ENCODE measurements at places on chromosomes 4 and X. TPM values are rescaled to one million over a fixed set of nuclear protein-coding genes. Genes with fewer than 3 reads are reported as not detected.

MAGEE1 gene
- total RNA-seq, result 7.2 TPM

CXorf65 gene
- total RNA-seq, result not detected

HSFX3 gene
- total RNA-seq, result not detected

XG gene
- total RNA-seq, result 0.76 TPM

NALF2 gene
- total RNA-seq, result not detected

NWD2 gene
- not detected for total RNA-seq

TLR10 gene
- 2.0 TPM for total RNA-seq

TRAM1L1 gene
- total RNA-seq, result not detected

IQCM gene
- total RNA-seq, result not detected

GASK1B gene
- 54.7 TPM for total RNA-seq

PCYT1B gene
- total RNA-seq, result 2.0 TPM

AWAT2 gene
- total RNA-seq, result not detected

DDIT4L gene
- total RNA-seq, result 1.4 TPM

DNA sequence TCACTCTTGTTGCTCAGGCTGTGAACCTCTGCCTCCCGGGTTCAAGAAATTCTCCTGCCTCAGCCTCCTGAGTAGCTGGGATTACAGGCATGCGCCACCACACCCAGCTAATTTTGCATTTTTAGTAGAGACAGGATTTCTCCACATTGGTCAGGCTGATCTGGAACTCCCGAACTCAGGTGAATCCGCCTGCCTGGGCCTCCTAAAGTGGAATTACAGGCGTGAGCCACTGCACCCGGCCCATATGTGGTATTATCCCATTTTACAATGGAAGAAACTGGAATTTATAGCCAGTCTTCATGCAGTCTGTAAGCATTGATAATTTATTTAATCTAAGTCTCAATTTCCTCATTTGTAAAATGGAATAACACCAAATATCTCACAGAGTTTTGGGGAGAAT, 161.8 kb downstream of the GABRB1 start:
- H3K27ac ChIP-seq, result no peak overlapping the region
- no peaks in the 10 kb centered on the region for H3K36me3 ChIP-seq
- no peaks in the 10 kb centered on the region for H3K27me3 ChIP-seq
- DNase-seq, result no peak

DNA sequence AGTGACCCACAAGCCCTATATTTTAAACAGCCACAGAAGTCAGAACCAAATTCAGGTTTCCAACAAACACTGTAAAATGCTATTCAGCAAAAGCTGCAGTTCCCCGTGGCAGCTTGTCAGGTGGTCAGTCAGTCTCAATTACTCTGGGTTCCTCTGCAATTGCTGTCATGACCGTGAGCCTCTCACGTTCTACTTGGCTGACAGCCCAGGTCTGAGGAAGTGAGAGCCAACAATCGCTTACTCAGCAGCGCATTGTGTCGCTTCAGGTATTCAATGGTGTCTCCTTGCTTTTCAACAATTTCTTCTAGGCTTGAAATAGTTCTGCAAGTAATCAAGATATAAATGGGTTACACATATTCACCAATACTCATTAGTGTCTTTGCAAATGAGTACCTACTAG, 25.8 kb downstream of the TRIM75 start:
- H3K4me3 ChIP-seq, result no peak overlapping the region
- no peaks in the 10 kb centered on the region for H3K4me1 ChIP-seq
- DNase-seq, result no peak
- no peak overlapping the region for H3K27ac ChIP-seq

DNA sequence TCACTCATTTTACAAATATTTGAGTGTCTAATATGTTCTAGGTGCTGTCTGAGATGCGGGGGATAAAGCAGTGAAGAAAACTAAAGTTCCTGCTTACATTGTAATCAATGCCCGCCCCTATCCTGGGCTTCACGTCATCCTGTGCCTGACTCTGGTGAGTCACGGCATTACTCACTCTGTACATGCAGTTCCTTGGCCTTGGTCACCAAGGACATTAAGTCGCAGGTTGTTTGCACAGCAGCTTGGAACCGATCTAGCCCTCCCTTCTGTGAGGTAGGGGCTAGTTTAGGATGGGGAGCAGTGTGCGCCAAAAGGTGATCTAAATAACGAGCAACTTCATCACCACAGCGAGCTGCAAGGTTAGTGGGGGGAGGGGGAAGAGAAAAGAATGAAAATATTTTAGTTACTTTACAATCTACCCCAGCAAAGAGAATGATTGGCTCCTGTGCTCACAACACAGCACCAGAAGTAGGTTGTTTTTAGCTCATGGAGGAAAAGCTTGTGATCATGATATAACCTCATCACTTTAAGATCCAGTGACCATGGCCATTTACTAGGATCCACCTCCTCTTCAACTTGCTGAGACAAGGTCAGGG, 48.0 kb upstream of the HDAC8 start:
- H3K4me3 ChIP-seq, result no peak overlapping the region
- H3K4me1 ChIP-seq, result no peaks in the 10 kb centered on the region
- peak overlapping the region; percentile 66 for H3K27ac ChIP-seq

- H3K36me3 ChIP-seq, result no peaks in the 10 kb centered on the region
- H3K27me3 ChIP-seq, result no peaks in the 10 kb centered on the region
- DNase-seq, result no peak
- H3K4me1 ChIP-seq, result no peaks in the 10 kb centered on the region
- H3K27ac ChIP-seq, result no peak overlapping the region
These were observed 32.2 kb downstream of the FNIP2 start for GRCh38 chr4:158801066-158801465.

- no peaks in the 10 kb centered on the region for H3K36me3 ChIP-seq
- H3K4me3 ChIP-seq, result no peak overlapping the region
- H3K4me1 ChIP-seq, result no peaks in the 10 kb centered on the region
- no peak for DNase-seq
These were observed 245.2 kb upstream of the CENPE start for GRCh38 chr4:103443324-103443723.

- H3K36me3 ChIP-seq, result no peaks in the 10 kb centered on the region
- H3K4me3 ChIP-seq, result no peak overlapping the region
- no peaks in the 10 kb centered on the region for H3K4me1 ChIP-seq
These were observed 59.3 kb downstream of the AFM start for GRCh38 chr4:73540826-73541225.

- no peaks in the 10 kb centered on the region for H3K27me3 ChIP-seq
- no peak overlapping the region for H3K4me3 ChIP-seq
- no peaks in the 10 kb centered on the region for H3K4me1 ChIP-seq
- H3K27ac ChIP-seq, result no peak overlapping the region
- DNase-seq, result no peak
These were observed 23.9 kb upstream of the RNF212 start for GRCh38 chr4:1137063-1137776.

DNA sequence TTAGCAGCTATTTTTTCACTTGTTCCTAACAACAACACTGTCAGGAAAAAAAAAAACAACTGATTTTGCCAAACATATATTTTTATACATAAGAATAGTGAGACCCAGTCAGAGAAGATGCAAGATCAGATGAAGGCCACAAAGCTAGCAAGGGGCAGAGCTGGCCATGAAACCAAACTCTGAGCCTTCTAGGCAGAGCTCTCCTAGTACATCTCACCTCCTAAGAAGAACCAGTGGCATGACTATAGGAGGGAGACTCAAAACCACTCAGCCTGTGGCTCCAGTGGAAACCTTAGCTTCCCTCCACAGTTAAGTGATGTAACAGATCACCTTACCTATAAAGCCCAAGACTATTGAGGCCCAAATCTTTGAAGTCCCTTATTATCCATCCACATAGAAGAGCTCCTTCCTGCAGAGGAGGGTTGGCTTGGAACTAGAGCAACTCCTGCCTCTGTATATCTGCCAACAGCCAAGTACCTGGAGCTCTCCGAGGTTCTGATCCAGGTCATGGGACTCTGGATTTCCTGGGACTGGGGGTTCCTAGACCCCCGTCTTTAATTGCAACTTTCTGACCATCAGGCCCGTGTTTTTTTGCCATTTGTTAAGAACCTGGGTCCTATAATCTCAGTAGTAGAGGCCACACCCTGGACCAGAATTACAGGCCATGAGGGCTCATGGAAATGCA, 136.5 kb downstream of the SH3KBP1 start:
- H3K27me3 ChIP-seq, result no peaks in the 10 kb centered on the region
- DNase-seq, result no peak
- no peaks in the 10 kb centered on the region for H3K4me1 ChIP-seq
- H3K4me3 ChIP-seq, result no peak overlapping the region
- no peak overlapping the region for H3K27ac ChIP-seq

- H3K27me3 ChIP-seq, result no peaks in the 10 kb centered on the region
- no peak overlapping the region for H3K27ac ChIP-seq
- no peak for DNase-seq
- no peaks in the 10 kb centered on the region for H3K4me1 ChIP-seq
These were observed 965.9 kb upstream of the DIAPH2 start for GRCh38 chrX:95718746-95719145.

GRCh38 chr4:137393044-137393443, 139.2 kb downstream of the PCDH18 start:
- H3K4me1 ChIP-seq, result no peaks in the 10 kb centered on the region
- DNase-seq, result no peak
- H3K36me3 ChIP-seq, result no peaks in the 10 kb centered on the region
- H3K27ac ChIP-seq, result peak overlapping the region; percentile 17
- H3K27me3 ChIP-seq, result no peaks in the 10 kb centered on the region
- no peak overlapping the region for H3K4me3 ChIP-seq

GRCh38 chr4:19026281-19026680, 1004.7 kb upstream of the LCORL start:
- H3K27me3 ChIP-seq, result no peaks in the 10 kb centered on the region
- H3K4me3 ChIP-seq, result no peak overlapping the region
- H3K27ac ChIP-seq, result no peak overlapping the region
- H3K36me3 ChIP-seq, result no peaks in the 10 kb centered on the region

DNA sequence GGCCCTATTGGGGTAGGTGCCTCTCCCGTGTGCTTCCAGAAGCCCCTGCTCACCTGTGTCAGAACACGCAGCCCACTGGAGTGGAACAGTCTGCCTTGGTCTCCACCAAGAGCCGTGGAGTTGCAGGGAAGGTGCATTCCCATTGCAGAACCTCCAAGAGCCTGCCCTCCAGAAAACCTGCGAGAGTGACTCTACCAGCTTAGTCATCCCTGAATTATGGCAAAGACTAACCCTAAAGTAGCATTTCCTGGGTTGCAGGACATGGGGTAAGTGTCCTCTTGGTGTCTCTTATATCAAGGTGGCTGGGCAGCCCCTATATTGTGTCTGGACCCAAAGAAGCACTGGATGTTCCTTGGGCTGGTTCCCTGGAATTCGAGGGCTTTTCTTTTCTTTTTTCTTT, 224.6 kb downstream of the BCOR start:
- H3K4me1 ChIP-seq, result no peaks in the 10 kb centered on the region
- no peak overlapping the region for H3K4me3 ChIP-seq
- no peak overlapping the region for H3K27ac ChIP-seq
- H3K36me3 ChIP-seq, result no peaks in the 10 kb centered on the region

DNA sequence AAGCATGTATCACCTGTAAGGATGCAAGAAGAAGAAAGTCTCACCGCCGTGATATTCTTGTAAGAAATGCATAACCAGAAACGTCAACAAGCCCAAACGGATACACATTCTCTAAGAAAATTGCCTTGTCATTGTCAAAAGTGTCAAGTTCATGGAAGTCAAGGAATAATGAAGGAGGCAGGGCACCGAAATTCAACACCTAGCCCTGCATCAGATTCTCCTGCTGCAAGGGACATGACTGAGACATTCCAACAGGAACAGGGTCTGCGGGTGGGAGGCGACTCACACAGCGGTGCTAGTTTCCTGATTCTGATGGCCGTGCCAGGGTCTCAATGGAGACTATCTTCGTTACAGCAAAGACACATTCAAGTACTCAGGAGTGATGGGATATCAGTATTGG, 26.7 kb downstream of the IRF2 start:
- H3K27me3 ChIP-seq, result no peaks in the 10 kb centered on the region
- H3K27ac ChIP-seq, result peak overlapping the region; percentile 95
- no peaks in the 10 kb centered on the region for H3K36me3 ChIP-seq
- H3K4me1 ChIP-seq, result peaks cover 18% of the 10 kb centered on the region

- no peaks in the 10 kb centered on the region for H3K4me1 ChIP-seq
- no peak for DNase-seq
- no peaks in the 10 kb centered on the region for H3K36me3 ChIP-seq
- H3K4me3 ChIP-seq, result no peak overlapping the region
- no peak overlapping the region for H3K27ac ChIP-seq
These were observed 28.3 kb downstream of the PRMT9 start for GRCh38 chr4:147655639-147656038.

DNA sequence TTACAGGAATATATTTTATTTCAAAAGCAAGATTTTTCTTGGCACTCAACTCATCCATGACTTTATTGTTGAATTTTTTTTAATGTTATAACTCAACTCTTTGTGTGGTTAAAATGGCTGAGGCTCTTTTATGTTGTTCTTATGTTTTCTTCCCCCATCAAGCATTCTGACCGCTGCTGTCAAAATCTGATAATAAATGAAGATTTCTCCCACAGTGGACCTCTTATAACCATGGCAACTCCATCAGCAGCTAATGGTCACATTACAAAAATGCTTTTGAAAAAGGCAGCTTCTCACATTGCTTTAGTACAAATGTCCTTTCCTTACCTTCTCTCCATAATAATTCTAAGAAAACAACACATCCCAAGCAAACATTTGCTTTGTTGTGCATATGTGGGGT, 96.0 kb upstream of the ATOH1 start:
- H3K4me3 ChIP-seq, result no peak overlapping the region
- DNase-seq, result no peak
- H3K36me3 ChIP-seq, result no peaks in the 10 kb centered on the region
- H3K4me1 ChIP-seq, result no peaks in the 10 kb centered on the region

DNA sequence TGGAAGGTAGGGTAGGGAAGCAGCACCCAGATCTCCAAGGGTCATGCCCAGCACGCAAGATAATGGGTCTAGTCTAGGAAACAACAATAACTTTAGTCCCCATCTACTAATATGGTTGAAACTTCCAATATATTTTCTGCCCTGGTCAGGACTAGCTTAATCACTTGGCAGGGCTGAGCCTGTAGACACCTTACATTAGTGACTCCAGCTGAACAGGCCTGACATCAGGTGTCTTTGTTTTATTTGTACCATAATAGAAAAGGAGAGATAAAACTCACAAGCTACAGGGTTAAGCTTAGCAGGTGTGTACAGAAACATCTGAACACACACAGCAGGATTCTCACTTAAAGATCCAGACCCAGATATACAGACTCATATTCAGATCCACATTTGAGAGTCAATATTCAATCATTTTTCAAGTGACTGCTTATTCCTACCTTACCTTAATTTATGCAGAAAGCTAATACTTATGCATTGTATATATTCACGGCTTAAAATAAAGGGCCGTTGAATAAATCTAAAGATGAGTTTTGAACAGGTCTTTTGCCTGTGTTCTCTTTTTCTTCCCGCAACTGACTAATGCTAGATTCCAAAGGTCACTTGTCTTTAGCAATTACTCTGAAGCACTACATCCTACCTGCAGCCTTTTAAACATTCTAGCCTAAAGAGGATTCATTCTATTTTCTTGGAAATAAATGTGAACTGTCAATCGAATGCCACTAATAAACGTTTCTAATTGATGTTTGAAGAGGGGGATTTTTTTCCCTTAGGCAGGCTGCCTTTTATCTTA, 745.3 kb downstream of the RPA4 start:
- no peaks in the 10 kb centered on the region for H3K27me3 ChIP-seq
- DNase-seq, result no peak
- no peak overlapping the region for H3K27ac ChIP-seq
- H3K4me3 ChIP-seq, result no peak overlapping the region

GRCh38 chr4:112747036-112747435, 110.1 kb downstream of the LARP7 start:
- H3K36me3 ChIP-seq, result no peaks in the 10 kb centered on the region
- no peak overlapping the region for H3K27ac ChIP-seq
- no peaks in the 10 kb centered on the region for H3K4me1 ChIP-seq
- no peak overlapping the region for H3K4me3 ChIP-seq
- no peak for DNase-seq

Data from uterus (tissue), 4 donors.